Stimulated activated CD4-positive, alpha-beta T cell treated with anti-CD3 and anti-CD28 coated beads, Interleukin-12 subunit alpha, Interleukin-12 subunit beta, amount 100 ng/mL, for 24 hours (primary cell): ENCODE measurements at places on chromosomes 4 and X.

DNA sequence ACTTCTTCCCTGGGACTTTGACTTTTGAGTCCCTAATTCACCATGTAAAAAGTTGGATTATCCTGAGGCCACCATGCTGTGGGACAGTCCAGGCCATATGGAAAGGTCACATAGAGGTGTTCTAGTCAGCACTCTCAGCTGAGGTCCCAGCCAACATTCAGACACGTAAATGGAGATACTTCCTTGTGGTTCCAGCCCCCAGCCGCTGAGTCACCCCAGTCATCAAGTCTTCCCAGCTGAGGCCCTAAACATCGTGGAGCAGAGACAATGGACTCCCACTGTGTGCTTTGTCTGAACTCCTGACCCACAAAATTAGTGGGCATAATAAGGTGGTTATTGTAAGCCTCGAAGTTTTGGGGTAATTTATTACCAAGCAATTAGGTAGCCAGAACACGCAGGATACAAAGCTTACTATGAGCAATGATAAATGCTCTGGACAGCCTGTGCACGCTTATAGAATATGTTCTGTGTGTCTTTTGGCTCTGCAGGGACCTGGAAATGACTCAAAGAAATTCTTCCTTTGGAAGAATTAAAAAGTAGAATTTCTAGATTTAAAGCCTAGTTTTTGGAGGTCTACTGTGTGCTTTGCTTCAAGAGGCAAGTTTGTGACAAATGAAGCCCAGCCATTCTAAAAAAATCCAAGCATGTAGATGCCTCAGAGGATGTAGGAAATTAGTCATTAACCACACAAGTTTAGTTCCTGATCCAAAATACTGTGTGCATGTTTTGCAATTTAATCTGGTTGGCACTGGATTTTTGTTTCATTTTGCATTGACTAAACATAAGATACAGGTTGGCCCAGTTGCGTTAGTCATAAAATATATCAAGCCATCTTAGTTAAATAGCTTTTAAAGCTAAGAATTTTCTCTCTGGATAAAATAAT is 33.2 kb upstream of the SLC9A7 start:
- DNase-seq, result no peak

- no peak for DNase-seq
These were observed 106.3 kb downstream of the LINC00632 start for GRCh38 chrX:140815868-140816267.

DNA sequence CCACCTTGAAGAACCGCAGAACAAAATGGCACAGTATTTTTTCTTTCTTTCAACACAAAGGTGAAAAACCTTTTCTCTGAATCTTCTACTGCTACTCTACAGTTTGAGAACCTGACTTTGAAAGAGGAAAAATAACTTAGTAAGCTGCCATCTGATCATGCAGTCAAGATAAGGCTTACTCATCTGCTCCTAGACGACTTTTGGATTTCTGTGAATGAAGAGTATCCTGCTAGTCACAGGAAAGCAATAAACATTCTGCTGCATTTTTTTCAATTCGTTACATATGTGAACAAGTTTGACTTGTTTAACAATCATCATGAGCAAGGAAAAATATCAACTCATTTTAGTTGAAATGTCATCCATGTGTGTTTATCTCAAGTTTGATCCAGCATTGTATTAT is 25.2 kb downstream of the TIGD2 start:
- DNase-seq, result no peak

DNA sequence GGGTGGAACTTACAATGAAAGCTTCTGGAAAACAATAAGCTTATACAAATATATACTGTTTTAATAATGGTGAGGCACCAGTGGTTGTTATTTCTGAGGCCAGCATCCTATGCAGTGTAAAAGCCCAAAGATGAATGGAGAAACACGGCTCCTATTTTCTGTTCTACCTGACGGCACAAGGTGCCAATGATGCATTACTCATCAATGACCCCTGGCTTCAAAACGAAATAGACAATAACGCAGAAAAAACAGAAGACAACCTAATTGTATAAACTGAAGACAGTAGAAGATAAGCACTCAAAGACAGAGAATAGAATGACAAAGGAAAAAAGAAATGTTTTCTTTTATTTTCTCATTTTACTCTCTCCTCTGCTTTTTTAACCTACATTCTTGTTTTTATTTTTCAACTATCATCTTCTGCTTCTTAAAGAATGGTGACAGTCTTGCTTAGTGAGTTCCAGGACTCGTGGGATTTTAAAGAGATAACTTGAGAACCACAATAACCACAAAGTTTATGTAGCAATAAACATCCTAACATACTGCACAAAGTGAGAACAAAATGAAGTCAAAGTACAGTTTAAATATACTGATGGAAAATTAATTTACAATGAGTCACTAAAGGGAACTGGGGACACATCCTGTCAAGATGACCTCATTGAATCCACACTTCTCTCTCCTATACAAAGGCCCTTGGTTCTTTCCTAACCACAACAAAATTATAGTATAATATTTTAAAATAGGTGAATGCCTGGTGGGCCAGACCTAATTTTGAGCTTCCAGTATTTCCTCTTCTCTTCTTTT is 169.8 kb downstream of the BTC start:
- no peak for DNase-seq

DNA sequence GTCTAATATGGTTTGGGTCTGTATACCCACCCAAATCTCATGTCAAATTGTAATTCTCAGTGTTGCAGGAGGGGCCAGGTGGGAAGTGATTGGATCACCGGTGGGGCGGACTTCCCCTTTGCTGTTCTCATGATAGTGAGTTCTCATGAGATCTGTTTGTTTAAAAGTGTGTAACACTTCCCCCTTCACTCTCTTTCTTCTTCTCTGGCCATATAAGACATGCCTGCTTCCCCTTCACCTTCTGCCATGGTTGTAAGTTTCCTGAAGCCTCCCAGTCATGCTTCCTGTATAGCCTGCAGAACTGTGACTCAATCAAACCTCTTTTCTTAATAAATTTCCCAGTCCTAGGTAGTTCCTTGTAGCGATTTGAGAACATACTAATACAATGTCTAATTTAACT is 19.7 kb upstream of the SCRG1 start:
- no peak for DNase-seq

- no peak for DNase-seq
These were observed 74.4 kb downstream of the FTHL17 start for GRCh38 chrX:30997411-30997810.

- DNase-seq, result no peak
These were observed 71.8 kb downstream of the METTL14 start for GRCh38 chr4:118756958-118757357.

- DNase-seq, result no peak
These were observed 48.3 kb downstream of the ANXA5 start for GRCh38 chr4:121648516-121648915.

GRCh38 chr4:176034499-176034898 is 31.1 kb upstream of the WDR17 start:
- DNase-seq, result no peak

DNA sequence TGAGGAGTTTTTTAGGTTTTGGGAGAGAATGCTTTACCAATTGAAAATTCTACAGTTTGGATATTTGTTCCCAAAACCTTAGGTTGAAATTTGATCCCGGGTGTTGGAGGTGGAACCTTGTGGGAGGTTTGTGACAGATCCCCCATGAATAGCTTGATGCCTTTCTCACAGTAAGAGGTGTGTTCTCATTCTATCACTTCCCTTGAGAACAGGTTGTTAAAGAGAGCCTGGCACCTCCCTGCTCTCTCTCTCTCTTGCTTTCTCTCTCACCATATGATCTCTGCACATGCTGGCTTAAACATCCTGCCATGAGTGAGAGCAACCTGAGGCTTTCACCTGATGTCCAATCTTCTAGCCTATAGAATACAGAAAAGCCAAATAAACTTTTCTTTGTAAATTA is 1475.5 kb upstream of the AGA start:
- DNase-seq, result no peak

DNA sequence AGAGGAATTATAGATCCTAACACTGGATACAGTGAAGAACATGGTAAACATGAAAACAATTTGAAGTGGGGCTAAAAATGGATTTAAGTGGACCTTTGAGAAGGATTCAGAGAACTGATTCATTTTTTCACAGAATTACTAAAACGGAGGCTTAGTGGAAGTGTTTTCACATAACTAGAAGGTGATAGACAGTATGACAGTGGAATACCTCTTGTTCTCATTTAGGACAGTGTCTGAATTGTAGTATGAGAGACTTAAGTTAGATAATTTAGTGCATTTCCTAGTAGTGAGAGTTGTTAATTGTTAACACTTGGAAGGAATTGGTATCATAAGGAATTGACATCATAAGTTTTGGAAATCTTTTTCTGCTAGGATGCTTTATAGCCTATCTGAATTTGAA is 64.1 kb downstream of the FIP1L1 start:
- no peak for DNase-seq

GRCh38 chr4:128347930-128348660 is 60.5 kb upstream of the PGRMC2 start:
- DNase-seq, result no peak

GRCh38 chrX:27276751-27277150 is 186.4 kb downstream of the PPP4R3C start:
- DNase-seq, result no peak

DNA sequence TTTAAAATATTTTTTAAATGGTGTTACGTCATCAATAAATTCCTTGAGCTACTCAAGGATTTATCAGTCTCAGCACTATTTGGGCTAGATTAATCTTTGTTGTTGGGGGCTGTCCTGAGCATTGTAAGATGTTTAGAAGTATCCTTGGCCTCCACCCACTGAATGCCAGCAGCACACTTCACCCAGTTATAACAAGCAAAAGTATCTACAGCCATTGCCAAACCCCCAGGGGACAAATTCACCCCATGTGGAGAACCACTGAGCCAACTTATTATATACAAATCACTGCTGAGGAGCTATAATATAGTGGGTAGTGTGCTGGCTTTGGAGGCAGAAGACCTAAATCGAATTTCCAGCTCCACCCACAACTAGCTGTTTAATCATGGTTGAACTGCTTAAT is 58.3 kb downstream of the ATP10D start:
- DNase-seq, result no peak

- no peak for DNase-seq
These were observed 675 bp downstream of the L1CAM start for GRCh38 chrX:153885208-153885787.

DNA sequence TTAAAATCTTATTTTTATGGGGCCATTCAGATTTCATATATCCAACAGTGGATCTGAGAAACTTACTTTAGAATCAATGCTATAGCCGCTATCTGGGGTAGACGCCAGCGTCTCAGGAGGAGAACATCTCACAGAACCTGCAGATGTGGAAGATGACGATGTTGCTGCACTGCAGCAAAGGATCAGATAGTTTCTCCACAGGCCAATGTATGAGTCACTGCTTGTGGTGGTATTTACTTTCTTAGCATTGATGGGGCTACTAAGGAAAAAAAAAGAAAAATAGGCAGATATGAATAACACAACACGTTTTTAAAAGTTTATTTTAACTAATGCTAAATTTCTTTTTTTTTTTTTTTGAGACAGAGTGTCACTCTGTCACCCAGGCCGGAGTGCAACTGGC is 85.9 kb downstream of the ZAR1 start:
- no peak for DNase-seq
